ENCODE measurements at places on chromosomes 7 and 10.
A peak's percentile ranks its signal among the peaks of the same experiment; 100 is the strongest.

- DNase-seq, result no peak
These were observed 340.9 kb downstream of the GFRA1 start for GRCh38 chr10:115932099-115932498.

DNA sequence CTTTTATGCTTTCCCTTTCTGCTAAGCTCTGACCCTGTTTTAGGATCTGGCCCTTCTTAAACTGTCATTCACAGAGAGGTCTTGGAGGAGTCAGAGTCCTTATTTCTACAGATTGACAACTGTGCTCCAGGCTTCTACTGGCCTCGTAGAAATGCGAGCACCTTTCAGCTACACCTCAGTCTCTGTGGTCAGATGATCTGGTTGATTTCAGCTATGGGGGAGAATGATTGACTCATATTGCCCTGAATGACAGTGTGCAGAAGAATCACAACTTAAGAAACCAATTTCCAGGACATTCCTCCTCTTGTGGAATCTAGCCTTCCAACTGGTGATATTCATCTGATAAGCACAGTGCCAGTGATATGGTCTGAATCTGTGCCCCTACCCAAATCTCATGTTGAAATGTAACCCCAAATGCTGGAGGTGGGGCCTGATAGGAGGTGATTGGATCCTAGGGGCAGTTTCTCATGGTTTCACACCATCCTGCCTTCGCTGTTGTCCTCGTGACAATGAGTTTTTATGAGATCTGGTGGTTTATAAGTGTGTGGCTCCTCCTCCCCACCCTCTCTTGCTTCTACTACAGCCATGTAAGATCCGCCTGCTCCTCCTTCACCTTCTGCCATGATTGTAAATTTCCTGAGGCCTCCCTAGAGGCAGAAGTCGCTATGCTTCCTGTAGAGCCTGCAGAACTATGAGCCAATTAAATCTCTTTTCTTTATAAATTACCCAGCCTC lies 14.0 kb upstream of the CYP3A7 start:
- no peak for DNase-seq

DNA sequence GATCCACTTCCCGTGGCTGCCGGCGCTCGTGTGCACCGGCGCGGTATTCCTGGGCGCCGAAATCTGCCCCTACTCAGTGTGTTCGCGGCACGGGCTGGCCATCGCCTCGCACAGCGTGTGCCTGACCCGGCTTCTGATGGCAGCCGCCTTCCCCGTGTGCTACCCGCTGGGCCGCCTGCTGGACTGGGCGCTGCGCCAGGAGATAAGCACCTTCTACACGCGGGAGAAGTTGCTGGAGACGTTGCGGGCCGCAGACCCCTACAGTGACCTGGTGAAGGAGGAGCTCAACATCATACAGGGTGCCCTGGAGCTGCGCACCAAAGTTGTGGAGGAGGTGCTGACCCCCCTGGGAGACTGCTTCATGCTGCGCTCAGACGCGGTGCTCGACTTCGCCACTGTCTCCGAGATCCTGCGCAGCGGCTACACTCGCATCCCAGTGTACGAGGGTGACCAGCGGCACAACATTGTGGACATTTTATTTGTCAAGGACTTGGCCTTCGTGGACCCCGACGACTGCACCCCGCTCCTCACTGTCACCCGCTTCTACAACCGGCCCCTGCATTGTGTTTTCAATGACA lies 1.3 kb downstream of the CNNM1 start:
- DNase-seq, result no peak

- DNase-seq, result peak; percentile 99
These were observed 63.3 kb downstream of the NOC3L start for GRCh38 chr10:94299417-94299816.

- no peak for DNase-seq
These were observed 359.5 kb upstream of the ANKRD30A start for GRCh38 chr10:36765782-36766414.

DNA sequence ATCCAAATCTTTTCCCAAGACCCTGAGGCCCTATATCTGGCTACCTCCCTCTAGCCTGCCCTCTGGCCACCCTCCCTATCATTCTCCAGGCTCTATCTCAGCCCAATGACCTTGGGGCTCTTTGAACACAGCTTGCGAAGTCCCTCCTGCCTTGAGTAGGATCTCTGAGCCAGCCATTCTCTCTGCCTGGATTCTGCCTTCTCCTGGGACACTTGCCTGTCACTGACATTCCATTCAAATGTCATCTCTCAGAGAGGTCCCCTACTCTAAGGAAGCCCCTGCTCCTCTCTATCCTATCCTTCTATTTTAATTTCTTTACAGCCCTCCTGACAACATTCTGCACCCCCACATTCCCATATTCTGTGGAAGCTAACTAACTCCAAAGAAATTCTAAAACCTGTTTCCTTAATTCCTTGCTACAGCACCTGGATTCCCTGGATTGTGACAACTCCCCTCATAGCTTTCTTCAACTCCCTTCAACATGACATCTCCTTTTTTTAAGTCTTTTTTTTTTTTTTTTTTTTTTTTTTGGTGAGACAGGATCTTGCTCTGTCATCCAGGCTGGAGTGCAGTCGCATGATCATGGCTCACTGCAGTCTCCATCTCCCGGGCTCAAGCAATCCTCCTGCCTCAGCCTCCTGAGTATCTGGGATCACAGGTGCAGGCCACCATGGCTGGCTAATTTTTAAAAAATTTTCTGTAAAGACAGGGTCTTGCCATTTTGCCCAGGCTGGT lies 81.0 kb upstream of the ASAH2 start:
- DNase-seq, result no peak

- peak; percentile 45 for DNase-seq
These were observed 56.2 kb upstream of the TM9SF3 start for GRCh38 chr10:96642973-96643372.

DNA sequence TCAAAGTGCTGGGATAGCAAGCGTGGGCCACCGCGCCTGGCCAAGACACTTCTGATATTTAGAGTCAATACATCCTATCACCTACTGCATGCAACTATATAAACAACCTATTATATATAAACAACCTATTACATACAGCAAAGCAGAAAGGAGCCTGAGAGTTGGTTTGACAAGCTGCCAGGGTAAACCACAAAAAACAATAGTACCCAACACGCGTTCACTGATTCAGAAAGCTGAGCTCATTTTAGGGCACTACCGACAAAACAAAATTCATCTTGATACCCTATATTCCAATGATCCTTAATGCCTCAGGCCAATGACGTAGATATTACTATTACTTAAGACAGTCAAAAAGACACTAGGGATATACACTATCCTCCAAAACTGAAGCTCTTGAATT lies 16.2 kb downstream of the MALSU1 start:
- peak; percentile 24 for DNase-seq

DNA sequence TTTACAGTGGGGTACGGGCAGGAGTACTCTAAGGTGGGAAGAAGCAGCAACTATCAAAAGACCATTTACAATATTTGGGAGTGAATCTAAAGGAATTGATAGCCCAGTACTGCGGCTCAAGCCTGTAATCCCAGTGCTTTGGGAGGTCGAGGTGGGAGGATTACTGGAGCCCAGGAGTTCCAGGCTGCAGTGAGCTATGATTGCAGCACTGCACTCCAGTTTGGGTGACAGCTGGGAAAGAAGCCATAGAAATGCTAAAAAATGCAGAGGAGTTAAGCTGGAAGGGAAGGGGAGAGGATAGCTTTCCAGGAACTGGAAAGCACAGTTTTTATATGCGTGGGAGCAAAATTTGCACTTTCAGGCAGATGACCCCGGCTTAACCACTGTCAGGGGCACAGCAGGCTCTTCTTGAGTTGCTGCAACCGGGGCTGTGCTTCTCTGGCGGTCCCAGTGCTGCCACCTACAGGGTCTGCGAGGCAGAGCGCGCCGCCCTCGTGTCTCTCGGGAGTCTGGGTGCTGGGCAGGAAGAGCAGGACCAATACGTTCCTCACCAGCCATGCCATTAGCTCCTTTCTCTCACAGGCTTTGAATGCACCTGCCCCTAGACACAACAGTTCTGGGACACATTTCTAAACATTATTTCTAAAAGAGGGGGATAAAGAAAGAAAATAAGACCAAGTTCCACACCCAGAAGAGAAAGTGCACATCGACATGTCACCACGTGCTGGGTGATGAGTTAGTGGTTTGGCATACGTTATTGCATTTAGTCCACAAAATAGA lies 10.1 kb upstream of the BMPER start:
- DNase-seq, result peak; percentile 57

GRCh38 chr7:133735222-133735621 lies 391.9 kb upstream of the LRGUK start:
- DNase-seq, result no peak

DNA sequence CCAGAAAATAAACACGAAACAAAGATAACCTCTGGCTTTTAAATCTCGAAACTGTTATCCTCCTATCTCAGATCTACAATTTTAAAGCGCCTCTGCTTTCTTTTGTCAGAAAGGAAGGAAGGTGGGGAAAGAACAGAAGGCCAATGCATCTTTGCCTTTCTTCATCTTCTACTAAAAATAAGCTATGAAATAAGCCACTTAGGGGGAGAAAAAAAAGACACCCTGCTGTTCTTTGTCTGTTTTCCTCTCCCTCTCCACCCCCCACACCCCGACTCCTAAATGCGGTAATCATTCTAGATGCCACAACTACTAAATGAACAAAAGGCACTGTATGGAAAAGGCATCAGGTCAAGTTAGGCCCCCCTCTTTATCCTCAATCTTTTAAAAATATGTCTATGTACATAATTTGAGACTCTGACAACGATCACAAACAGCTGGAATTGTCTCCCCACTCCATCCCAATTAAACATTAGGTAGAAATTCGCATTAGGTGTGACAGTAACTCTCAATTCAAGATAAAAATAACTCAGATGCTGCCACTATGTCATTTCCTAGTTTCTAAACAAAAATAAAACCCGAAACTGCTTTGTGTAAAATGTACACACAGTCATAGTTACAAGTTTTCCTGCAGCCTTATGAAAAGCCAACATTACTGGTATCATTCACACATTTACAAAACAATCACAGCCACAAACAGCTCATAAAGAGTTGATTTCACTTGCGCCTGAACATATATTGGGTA lies 2.4 kb downstream of the UBE2H start:
- DNase-seq, result no peak

GRCh38 chr7:7251742-7252141 lies 69.4 kb downstream of the C1GALT1 start:
- DNase-seq, result no peak

DNA sequence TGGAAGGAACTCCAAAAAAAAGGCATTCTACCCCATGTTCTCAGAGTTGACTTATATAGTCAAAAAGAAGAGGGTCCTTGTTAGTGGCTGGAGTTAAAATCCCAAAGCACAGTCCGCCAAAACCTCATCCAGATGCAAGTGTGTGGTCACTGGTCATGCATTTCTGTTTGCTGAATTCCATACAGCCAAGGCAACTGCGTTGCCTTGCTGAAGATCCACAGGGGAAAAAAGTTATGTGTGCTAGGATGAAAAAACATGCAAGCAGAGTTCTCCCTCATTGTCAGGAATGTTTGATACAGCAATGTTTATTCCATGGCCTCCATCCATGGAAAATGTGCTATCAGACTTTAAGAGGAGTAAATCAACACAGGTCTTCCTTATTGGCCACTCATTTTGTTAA lies 213.1 kb downstream of the CREB5 start:
- no peak for DNase-seq

DNA sequence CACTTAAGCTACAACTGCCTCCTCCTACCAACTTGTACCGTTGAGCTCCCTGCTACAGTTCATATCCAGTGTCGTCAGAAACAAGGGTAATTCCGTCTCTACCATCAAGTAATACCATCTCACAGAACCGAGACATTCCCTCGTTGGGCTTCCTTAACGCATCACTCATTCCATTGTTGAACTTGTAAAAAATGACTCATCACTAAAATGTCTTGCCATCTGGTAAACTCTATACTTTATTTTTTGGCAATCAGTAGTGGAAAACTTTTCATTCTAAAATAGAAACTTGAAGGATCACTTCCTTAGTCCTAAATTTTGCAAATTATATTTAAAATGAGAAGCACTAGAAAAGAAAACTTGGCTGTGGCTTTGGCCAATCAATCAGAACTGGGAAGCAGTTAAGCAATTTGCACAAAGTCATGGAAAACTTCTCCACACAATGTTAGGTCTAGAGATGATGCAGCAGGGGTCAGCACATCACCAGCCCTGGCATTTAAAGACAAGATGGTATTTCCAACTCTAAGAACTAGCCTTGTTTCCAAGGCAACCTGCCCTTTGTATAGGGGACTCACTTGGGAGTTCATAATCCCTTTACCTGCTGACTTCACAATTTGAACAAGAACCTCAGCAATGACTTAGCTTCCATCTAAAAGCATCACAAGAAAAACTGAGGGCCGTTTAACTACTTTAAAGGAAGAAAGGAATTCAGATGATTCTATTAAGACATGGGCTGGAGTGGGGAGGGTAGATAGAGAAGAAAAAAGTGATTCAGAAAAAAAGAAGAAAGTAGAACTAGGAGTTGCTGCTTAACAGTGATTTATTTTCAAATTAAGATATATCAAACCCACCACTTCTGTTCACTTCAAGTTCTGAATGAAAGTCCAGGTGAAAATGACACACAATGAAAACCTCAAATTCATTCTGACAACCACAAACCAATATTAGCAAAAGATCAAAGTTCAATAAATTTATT lies 288.1 kb downstream of the PARD3 start:
- DNase-seq, result no peak

GRCh38 chr10:103543617-103544525 lies 50.4 kb downstream of the NEURL1 start:
- DNase-seq, result no peak

GRCh38 chr7:24425664-24426063 lies 141.7 kb downstream of the NPY start:
- DNase-seq, result no peak
